Activated T-cell treated with anti-CD3 and anti-CD28 coated beads, Interleukin-2, amount 50 U/mL, for 72 hours (primary cell): ENCODE measurements at places on chromosomes 7 and 10.

DNA sequence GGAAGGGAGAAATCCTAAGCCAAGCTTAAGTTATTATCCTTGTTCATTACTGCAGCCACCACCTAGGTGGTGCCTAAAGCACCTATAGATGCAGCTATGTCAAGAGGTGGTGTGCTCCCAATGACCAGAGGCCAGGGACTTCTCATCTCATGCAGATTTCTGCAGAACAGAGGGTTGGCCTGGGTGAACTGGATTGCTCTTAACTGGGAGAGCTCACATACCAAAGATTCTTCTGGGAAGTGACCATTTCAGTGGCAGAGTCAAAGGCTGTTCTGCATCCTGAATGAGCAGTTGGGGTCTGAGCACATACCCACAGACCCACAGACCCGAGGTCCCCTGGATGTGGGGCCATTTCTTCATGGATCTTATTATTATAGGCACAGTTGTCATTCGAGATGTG lies 2.1 kb upstream of the CRHR2 start:
- DNase-seq: no peak

- no peak for DNase-seq
These were observed 29.3 kb upstream of the KMT2E start for GRCh38 chr7:104984585-104985258.

DNA sequence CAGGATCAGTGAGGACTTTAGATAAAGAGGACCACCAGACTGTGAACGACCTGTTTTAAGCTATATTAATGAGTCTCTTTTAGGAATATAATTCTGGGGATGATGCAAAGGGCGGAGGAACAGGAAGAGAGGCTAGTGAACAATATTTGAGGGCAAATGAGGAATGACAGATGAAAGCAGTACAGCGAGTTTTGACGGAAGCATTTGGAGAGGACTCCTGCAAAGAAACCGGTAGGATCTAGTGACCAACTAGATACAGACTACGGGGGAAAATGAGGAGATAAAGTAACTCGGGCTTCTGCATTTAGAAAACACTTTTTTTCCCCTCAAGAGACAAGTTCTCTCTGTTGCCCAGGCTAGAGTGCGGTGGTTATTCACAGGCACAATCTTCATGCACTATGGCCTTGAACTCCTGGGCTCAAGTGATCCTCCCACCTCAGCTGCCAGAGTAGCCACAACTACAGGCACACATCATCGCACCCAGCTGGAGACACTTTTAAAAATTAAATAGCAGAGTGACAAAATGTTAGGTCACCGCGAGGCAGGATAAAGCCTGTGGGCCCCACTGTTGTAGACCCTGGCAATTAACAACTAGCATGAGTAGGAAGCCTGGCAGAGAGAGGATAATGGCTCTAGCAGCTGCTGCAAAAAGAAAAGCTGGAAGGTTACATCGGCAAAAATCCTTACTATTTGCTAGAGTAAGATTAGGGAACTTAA lies 143.2 kb downstream of the SRPK2 start:
- no peak for DNase-seq

- no peak for DNase-seq
These were observed 78.1 kb upstream of the CYTH3 start for GRCh38 chr7:6350433-6351058.

DNA sequence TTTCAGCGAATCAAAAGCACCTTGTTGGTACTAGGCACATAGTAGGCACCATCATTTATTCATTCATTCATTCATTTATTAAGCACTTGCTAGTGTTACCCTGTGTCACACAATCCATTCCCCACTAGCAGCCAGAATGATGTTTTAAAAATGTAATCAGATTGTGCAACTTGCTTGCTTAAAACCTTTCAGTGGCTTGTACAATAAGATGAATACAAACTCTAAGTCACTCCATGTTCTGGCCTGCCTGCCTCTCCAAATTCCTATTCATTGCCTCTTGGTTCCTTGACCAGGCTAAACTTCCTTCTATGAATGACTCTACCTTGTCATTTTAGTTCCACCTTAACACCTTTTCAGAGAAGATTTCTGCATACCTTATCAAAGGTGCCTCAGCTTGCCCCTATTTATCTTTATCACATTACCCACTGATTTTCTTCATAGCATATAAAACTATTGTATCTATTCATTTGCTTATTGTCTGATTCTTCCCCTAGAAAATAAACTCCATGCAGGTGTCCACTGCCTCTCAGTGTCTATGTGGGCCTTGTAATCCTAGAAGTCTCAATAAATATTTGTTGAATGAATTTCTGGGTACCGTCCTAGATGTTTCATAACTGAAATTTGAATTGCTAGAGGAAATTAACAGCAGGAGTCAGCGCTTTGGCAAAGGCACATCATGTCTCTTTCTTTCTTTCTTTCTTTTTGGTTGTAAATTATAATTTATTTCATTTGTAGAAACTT lies 169.5 kb downstream of the TMEM26 start:
- no peak for DNase-seq

- DNase-seq: no peak
These were observed 108.3 kb upstream of the CDK6 start for GRCh38 chr7:92944633-92945032.
